Stomach (tissue), 19 donors: ENCODE measurements at places on chromosomes 11 and 22.

DNA sequence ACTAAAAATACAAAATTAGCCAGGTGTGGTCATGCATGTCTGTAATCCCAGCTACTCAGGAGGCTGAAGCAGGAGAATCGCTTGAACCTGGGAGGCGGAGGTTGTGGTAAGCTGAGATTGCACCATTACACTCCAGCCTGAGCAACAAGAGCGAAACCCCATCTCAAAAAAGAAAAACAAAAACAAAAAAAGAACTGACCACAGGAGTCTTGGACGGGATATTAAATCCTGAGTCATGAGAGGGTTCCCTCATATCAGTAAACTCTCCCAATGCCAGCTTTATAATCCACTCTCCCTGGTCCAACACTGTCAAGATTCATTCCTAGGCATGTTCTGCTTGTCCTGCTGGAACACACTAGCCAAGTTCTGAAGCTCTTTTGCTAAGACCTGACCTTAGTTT, 61.5 kb upstream of the EP300 start:
- no peak for DNase-seq

- DNase-seq, result no peak
Measured at GRCh38 chr11:16925561-16926065, 88.6 kb downstream of the PLEKHA7 start.

DNA sequence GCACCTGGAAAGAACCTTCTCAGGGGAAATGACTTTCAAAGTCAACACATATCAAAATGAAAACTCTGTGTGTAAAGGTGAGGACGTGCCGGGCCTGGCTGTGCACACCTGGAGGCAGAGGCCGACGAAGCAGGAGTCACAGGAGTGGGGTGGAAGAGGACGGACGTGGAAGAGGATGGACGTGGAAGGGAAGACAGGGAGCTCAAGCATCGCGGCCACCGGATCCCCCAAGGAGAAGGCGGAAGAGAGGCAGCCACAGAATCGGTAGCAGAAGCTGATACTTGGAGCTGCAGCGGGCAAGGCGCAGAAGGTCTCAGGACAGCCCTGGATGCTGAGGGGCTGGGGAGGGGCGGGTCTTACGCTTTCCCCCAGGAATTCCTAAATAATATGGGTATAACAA, 519.8 kb downstream of the BRD1 start:
- DNase-seq, result peak; percentile 9

GRCh38 chr11:118219732-118220131, 5.1 kb downstream of the JAML start:
- DNase-seq, result no peak
